Myocyte (in vitro differentiated cells): ENCODE measurements at places on chromosomes 16 and 17. TPM values are rescaled to one million over a fixed set of nuclear protein-coding genes. Genes with fewer than 3 reads are reported as not detected.

NACA2 gene
- total RNA-seq: not detected in 2 replicates

- DNase-seq: peak; percentile 41
Measured at GRCh38 chr16:81695321-81696165, 83.5 kb upstream of the PLCG2 start.

DNA sequence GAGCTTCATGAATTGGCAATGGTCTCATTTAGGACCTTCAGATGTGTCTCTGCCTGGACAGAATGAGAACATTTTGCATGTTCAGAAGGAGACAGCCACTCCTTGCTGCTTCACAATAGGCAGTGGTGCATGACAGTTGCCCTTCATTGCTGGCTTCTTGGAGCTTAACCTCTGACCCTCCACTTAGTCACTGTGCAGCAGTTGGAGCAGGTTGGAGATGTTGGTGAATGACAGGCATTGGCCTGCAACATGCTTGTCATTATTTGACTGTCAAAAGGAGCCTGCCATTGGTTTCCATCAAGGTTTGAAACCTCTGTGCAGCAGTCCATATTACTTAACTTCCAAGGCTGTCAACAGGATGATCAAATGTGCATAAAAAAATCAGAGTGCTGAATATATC, 22.7 kb downstream of the FTO start:
- peak; percentile 75 for DNase-seq

DNA sequence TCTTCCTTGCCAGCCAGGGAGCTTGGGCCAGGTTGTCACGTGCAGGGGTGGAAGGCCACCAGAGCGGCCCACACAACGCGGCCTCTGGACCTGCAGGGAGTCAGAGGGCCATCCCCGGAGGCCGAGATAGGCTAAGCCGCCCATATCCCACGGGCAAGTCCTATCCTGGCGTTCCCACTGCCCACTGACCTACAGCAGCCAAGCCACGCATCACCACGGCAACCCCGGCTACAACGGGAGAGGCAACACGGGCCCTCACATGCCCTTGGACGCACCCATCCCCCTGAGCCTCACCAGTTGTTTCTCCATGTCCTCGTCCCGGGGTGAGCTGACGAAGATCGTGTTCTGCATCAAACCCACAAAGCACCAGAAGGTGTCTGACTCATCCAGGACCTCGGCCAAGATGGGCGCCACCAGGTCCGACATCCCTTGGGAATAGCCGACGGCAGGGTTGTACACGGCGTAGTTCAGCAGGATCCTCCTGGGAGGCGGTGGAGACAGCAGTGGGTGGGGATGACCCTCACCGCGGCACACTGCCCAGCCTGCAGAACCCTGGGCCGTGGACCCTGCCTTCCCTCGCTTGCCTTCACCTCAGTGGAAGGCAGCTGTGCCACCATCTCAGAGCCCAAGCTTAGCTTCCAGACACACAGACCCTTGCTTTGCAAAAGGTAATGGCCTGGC, 88.2 kb downstream of the TBC1D16 start:
- peak; percentile 99 for DNase-seq

IL21R gene
- total RNA-seq: 2.0 and 3.2 TPM in 2 replicates

DNA sequence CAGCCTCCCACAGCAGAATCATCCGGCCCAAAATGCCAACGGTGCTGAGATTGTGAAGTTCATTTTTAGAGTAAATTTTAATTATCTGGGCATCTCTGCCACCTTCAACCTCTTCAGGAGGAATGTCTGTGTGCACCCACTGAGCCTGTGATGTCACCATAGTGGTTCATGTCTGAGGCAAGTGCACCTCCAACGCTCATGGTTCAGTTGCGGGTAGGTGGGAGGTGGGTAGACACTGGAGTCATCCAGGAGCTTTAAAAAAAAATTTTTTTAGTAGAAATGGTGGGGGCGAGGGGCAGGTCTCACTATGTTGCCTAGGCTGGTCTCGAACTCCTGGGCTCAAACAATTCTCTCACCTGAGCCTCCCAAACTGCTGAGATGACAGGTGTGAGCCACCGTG, 1.9 kb downstream of the FLYWCH1 start:
- no peak for DNase-seq

- DNase-seq: peak; percentile 24
Measured at GRCh38 chr17:18314059-18314730, 599 bp downstream of the TOP3A start.

NPIPA3 gene
- 0.47 and 0.78 TPM in 2 replicates for total RNA-seq

TMEM132E gene
- not detected in 2 replicates for total RNA-seq

UNKL gene
- 9.8 and 18.9 TPM in 2 replicates for total RNA-seq
